ENCODE measurements at places on chromosomes 11 and 22.

DNA sequence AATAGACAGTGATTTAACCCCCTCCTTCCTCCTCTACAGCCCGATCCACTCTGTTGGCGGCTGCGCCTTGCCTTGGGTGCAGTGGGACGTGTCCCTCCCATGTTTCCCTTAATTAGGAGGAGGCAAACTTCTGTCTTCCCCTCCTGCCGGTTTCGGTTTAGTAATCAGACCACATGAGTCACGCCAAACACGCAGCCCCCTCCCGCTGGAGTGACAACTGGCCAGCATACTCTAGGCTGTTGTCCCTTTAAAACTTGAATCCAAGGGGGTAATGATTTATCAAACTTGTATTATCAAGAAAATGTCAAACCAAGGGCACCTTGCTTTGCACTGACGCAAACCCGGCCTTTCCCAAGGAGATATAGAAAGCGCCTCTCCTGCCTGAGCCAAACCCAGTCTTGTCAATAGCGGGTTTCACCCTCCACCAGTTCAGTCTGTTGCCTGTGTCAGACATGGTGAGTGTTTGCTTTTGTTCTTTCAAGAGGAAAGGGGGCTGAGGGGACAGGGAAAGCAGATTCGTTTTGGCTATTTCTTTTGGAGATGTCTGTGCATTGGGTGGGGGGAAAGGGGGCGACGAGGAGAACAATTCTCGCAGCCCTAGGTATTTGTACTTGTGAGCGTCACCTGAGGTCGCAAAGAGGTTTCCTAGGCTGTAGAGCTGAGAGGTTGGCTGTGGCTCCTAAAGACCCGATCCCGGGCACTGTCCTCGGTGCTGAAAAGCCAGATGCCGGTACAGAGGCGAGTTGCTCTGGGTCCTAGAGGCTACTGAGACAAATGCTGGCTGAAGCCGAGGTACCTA is at the start of gene SLC6A5:
Gene SLC6A5 (plus strand): TSS at position 388 of the 799 bp plus-strand sequence. CDS start 65 bp downstream, at position 453.
- no peak for DNase-seq

DNA sequence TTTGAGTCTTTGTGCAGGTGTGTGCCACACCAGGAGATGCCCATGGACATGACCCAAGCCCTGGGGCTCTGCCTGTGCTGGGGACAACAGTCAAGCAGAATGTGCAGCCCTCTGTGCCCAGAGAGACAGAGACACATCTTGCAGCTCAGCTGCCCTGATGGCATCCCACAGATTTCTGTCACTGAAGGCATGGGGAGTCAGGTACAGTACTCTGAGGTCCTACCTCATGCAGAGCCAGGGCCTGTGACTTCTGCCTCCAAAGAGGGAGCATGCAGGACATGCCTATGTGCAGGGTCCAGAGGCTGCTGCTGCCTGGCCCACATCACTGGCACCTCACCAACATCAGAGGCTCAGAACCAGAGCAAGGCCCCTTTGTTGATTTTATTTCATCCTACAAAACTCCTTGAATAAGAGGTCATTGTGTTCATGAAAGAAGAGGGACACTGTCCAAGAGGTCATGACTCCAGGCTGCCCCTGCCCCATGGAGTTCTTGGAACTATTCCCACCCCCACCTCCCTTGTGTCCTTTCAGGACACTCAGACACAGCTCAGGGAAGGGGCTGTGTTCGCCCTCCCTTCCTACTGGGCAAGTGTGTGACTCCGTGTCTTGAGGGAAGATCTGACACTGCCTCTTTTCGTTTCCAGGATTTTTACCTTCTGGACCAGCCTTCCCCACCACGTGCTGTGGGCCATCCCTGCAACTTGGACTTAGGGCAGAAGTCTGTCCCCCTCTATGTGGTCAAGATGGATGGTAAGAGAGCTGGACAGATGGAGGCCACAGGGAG is 62.3 kb downstream of the BTG4 start:
- no peak for DNase-seq

- DNase-seq, result no peak
These were observed 116.8 kb upstream of the NNMT start for GRCh38 chr11:114179234-114179941.

GRCh38 chr11:100359281-100359680 is 327.8 kb upstream of the ARHGAP42 start:
- DNase-seq, result no peak

- DNase-seq, result no peak
These were observed 21.4 kb downstream of the KIF18A start for GRCh38 chr11:28086569-28086968.

DNA sequence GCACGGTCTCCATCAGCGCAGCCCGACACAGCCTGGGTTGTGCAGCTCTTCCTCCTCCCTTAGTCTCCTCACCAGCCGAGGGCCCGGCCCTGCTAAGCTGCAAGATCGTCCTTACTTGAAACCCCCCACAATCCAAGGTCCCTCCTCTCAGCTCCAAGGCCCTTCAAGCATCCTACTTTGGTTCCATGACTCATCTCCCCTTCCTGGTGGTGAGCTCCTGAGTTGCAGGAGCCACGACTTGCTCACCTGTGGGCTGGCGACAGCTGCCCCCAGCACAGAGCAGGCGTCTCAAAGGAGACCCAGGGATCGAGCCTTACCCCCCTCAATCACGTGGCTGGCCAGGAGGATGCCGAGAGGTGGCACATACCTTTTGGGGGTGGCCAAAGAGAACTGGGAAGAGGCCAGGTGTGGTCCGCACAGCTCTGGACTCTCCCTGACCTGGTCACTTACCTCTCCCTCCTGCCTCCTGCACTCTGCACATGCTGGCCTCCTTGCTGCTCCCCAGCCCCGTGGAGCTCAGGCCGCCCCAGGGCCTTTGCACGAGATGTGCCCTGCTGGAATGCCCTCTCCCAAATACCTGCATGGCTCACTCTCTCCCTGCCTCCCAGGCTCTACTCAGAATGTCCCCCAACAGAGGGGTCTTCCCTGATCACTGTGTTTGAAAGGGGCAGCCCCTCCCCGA is 35.2 kb upstream of the FADD start:
- no peak for DNase-seq

- DNase-seq, result no peak
These were observed 197.2 kb downstream of the TENM4 start for GRCh38 chr11:79243422-79244210.

GRCh38 chr22:31497148-31497938 is 1.0 kb downstream of the SFI1 start:
- peak; percentile 53 for DNase-seq

- DNase-seq, result no peak
These were observed 20.2 kb downstream of the ST3GAL4 start for GRCh38 chr11:126375726-126376125.

GRCh38 chr11:118771547-118772288 is 19.2 kb downstream of the DDX6 start:
- no peak for DNase-seq

DNA sequence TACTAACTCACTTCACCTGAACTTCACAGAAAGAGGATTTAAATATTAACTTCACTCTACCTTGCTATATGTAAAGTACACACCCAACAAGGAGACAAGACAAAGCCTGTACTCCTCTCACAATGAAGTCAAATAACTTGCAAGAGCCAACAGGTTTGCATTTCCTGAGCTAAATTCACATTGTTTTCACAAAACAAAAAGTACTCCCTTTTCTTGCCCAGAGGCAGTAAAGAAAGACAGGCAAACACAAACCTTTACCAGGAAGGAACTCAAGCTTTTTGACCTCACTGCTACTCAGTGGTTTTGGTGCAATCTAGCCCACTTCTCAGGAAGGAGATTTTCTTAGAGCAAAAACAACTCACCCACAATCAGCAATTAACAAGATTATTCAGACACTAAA is 15.7 kb downstream of the USP28 start:
- DNase-seq, result no peak

- no peak for DNase-seq
These were observed 157.2 kb upstream of the TMEM45B start for GRCh38 chr11:129658526-129658867.

GRCh38 chr11:1854132-1854948 is 1.5 kb downstream of the LSP1 start:
- DNase-seq, result no peak

DNA sequence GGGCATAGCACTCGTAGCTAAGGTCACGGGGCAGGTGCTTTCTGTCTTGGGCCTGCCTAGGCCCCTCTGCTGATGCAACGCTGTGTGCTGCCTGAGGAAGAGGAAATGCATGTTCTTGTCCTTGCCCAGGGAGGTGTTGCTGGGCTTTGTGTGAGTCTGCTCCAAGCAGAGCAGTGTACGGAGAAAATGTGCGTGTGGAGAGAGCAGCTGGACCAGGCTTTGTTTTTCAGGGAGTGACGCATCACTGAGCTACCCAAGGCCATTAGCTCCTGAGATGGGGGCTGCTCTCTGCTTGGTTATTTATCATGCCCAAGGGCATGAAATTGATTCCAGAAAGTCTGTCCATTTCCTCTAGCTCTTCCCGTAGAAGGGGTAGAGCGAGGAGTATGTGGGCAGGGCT is 82.9 kb upstream of the THY1 start:
- DNase-seq, result no peak

GRCh38 chr22:22410677-22411076 is 97.9 kb downstream of the ZNF280B start:
- no peak for DNase-seq

- DNase-seq, result no peak
These were observed 17.4 kb downstream of the AMOTL1 start for GRCh38 chr11:94785509-94785908.

DNA sequence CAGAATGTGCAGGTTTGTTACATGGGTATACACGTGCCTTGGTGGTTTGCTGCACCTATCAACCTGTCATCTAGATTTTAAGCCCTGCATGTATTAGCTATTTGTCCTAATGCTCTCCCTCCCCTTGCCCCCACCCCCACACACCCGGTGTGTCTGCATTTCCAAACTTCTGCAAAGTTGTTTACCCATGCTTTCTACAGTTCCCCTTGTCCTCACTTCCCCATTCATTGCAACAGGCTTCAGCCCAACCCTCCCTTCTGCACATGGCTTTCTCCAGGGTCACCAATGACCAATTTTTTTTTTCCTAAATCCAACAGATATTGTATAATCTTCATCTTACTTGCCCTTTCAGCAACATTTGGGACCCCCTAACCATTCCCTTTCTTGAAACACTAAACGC is 32.0 kb upstream of the NUP50 start:
- DNase-seq, result no peak
